Vagina (tissue), 2 donors: ENCODE measurements at places on chromosomes 2 and 18. TPM values are rescaled to one million over a fixed set of nuclear protein-coding genes. Genes with fewer than 3 reads are reported as not detected.

SERPINB10 gene
- total RNA-seq, result 0.98 TPM

SKOR2 gene
- not detected for total RNA-seq

CDK5R2 gene
- total RNA-seq, result 0.49 TPM

MAP3K19 gene
- not detected for total RNA-seq

QPCT gene
- 6.9 TPM for total RNA-seq

RUFY4 gene
- total RNA-seq, result not detected

GREB1 gene
- 35.4 TPM for total RNA-seq

CNGA3 gene
- not detected for total RNA-seq

IL1R1 gene
- total RNA-seq, result 79.6 TPM

DSEL gene
- total RNA-seq, result 7.6 TPM

RGPD4 gene
- total RNA-seq, result not detected

DSG2 gene
- total RNA-seq, result 11.8 TPM

KIAA2012 gene
- total RNA-seq, result not detected

LHCGR gene
- total RNA-seq, result not detected

ARPC2 gene
- 284 TPM for total RNA-seq

CHAC2 gene
- total RNA-seq, result 1.7 TPM

FEV gene
- not detected for total RNA-seq

SERPINB11 gene
- 8.6 TPM for total RNA-seq

FANCL gene
- total RNA-seq, result 23.3 TPM

TCF7L1 gene
- total RNA-seq, result 8.3 TPM

DPP4 gene
- total RNA-seq, result 15.5 TPM

GALR1 gene
- total RNA-seq, result 0.98 TPM

HMSD gene
- total RNA-seq, result not detected

VAMP8 gene
- 46.2 TPM for total RNA-seq

GLB1L gene
- 22.8 TPM for total RNA-seq

COL3A1 gene
- 123 TPM for total RNA-seq

AQP4 gene
- 0.49 TPM for total RNA-seq

LOXHD1 gene
- not detected for total RNA-seq

SPHKAP gene
- total RNA-seq, result 1.2 TPM

ZNF516 gene
- total RNA-seq, result 46.4 TPM

CD8B2 gene
- 0.74 TPM for total RNA-seq

RTP5 gene
- total RNA-seq, result not detected

STPG4 gene
- total RNA-seq, result 2.9 TPM

CDK15 gene
- total RNA-seq, result not detected

ELP2 gene
- 60.2 TPM for total RNA-seq

FOXD4L1 gene
- not detected for total RNA-seq

CD8B gene
- 10.6 TPM for total RNA-seq

LPIN2 gene
- 19.4 TPM for total RNA-seq

SLC5A7 gene
- total RNA-seq, result 1.7 TPM

MXD1 gene
- 55.2 TPM for total RNA-seq

ERFE gene
- total RNA-seq, result not detected

FIGN gene
- 3.2 TPM for total RNA-seq

MEP1B gene
- total RNA-seq, result not detected

SATB2 gene
- 7.4 TPM for total RNA-seq

MARCHF4 gene
- not detected for total RNA-seq

CXCR1 gene
- total RNA-seq, result 0.49 TPM
